Peyer's patch (tissue), 4 donors: ENCODE measurements at places on chromosomes 5 and 9.

DNA sequence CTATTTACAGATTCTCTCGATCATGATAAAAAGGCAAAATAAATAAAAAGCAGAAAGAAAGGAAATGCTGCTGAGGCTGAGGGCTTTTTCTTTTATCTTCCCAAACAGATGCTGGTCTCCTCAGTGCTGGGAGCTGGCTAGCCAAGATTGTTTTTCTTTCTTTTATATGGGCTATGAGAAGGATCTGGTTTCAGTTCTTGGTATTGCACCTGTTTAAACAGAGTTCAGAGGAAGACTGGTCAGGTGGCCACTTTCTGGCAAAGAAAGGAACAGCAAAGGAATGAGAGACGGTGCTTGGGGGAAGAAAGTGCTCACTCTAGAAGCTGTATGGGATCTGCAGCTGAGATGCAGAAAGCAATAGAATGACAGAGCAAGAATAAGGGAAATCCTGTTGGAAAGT lies 88.9 kb downstream of the SLF1 start:
- DNase-seq: no peak

DNA sequence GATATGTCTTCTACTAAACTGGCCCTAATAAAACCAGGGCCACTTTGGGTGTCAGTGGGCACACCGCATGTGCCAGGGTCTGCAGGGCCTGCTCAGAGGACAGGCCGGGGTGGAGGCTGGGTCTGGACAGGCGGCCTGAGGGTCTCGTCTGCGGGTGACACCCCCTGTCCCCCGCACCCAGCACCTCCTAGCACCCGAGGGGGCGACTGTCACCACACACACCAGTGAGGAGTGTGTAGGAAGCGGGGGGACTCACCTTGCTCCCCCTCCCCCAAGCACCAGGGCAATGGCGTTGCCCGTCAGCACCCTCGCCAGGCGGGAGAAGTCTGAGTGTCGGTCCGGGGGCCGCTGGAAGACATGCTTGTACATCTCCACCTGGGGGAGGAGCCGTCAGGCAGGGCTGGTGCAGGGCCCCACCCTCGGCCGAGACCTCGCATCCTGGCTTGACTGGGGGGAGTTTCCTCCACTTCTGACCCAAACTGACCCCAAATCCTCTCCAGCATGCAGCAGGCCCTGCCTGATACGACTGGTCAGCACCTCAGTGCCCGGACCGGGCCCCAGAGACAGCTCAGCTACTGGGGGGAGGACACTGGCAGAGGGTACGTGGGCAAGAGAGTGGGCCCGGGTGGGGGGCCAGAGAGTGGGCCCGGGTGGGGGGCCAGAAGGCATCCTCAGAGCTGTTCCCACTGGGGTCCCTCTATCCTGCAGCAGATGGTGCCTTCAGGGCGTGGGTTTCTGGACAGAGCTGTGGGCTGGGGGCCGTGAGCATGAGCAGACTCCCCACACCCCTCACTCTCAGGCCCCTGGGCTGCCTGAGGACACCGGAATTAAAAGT lies 18.9 kb upstream of the NSMF start:
- DNase-seq: no peak

- no peak for DNase-seq
Measured at GRCh38 chr9:80020056-80020455, 448.3 kb downstream of the TLE4 start.

DNA sequence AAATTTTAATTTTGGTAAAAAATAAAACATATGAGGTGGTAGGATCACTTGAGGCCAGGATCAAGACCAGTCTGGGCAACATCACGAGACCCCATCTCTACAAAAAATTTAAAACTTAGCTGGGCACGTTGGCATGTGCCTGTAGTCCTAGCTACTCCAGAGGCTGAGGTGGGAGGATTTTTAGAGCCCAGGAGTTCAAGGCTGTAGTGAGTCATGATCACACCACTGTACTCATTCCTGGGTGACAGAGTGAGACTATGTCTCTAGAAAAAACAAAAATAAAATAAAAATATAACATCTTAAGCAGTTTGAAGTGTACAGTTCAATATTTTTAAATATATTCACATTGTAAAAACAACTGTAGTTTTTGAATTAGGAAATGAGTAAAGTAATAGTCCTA lies 108.3 kb downstream of the SMIM15 start:
- DNase-seq: no peak

DNA sequence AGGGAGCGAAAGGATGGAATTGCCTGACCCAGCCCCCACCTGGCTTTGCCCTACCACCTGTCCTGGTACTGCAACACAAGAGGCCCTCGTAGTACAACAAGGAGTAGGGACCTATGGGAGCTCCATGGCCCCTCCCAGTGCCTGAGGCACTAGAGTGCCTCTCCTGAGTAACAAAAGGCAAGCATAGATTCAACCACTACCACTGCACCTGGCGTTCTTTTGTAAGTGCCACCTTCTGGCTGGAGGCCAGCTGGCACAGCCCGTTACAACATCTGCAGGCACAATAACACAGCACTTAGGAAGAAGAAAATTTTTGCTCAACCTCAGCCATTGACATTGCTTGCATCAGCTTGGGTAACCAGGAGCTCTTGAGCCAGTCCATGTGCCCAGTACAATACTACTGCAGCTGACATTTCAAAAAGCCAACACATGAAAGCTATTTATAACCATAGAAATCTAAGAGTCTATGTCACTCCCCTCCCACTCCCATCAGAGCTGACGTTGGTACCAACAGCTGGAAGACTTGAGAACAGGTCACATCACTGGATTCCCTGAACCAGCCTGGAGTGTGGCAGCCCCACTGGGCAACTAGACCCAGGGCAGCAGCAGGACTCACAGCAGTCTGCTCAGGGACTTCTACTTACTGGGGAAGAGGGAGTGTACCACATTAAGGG lies 17.7 kb upstream of the FAM174A start:
- DNase-seq: no peak

DNA sequence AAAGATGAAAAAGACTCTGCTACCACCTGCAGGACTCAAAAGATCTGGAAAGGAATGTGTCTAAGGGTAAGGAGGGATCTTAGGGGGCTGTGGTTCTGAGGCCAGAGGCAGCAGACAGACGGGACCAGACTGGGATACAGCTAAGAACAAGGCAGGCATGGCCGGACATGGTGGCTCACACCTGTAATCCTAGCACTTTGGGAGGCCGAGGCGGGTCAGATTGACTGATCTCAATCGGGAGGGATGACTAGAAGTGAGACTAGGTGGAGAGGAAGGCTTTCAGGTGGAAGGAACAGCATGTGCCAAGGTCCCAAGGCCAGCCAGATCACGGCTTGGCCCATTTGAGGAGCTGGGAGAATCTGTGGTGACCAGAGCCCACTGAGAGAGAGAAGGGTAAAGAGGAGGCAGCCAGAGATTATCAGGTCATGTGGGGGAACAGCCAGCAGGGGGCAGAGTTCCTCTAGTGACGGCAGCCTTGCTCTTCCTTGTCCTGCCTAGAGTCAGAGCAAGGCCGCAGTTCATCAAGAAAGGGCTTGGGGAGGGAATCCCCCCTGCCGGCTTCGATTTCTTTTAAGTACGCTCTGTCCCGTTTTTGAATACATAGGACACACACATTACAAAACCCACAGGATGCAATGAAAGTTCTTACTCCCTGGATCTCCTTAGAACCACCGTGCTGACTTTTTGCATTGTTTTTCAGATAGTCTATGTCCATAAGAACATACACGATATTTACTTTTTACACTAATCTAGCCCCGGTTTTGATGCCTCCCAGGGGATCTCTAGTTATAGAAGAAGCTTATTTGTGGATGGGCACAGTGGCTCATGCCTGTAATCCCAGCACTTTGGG lies 2.6 kb upstream of the OLFML2A start:
- DNase-seq: peak; percentile 88

- DNase-seq: no peak
Measured at GRCh38 chr5:138932171-138932810, 57.2 kb upstream of the LRRTM2 start.

DNA sequence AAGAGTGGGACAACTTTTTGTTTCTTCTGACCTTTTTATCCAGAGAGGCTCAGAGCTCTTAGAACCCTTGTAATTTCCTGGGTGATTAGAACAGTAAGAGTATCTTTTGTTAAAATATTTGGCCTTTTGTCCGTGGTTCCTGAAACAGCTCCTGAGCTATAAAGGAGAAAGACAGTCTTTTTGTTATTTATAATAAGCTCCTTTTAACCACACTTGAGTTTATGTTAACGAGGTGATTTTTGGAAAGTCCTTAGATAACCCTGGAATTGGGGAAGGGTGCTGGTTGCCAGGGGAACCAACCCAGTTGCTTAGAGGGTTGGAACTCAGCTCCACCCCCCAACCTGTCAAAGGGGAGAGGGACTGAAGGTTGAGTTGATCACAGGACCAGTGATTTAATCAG lies 4.8 kb downstream of the ZNF483 start:
- DNase-seq: no peak

DNA sequence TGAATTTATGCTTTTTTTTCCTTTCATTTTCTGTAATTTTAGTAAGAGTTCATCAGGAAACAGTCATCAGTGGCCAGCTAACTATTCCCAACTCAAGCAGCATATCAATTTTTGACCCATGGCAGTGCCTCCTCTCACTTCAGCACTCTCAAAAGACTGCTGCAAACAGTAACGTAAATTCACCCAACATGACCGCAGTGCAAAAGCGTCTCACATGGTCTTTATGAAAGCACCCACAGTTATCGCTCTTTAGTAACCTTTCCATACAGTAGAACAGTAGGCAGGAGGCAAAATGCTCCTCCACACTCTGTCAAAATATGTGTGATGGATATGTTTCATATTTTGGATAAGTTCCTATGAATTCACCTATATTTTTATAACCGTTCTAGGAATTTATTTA lies 48.6 kb downstream of the PARP8 start:
- DNase-seq: no peak

DNA sequence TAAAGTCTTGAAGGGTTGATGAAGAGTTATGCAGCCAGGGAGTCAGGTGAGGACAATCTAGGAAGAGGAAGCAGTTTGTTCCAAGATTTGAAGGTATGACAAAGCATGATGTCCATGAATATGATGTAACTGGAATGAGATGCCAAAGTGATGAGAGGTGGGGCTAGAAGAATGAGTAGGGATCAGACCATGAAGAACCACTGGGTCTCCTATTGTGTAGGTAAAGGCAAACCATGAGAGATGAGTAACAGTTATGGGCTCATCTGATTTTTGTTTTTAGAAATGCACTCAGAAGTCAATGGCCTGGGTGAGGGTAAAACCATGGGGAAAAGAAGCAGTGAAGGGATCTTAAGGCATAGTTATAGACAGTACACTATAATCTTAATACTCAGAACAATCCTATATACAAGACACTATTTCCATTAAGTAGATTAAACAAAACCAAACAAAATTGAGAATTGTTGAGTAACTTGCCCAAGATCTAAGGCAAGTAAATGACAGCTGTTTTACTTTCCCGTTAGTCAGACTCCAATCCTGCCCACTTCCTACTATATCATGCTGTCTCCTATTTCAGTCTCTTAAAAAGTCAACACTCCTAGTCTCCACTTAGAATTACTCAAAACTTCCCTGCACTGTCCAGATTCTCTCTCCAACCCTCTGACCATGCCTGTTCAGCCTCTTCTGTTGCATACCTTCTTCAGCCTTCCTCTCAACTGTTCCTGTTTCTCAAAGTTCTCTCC lies 393.8 kb upstream of the MEF2C start:
- DNase-seq: no peak
